ENCODE measurements at places on chromosomes 1 and 21. TPM values are rescaled to one million over a fixed set of nuclear protein-coding genes. Genes with fewer than 3 reads are reported as not detected.
A peak's percentile ranks its signal among the peaks of the same experiment; 100 is the strongest.

DNA sequence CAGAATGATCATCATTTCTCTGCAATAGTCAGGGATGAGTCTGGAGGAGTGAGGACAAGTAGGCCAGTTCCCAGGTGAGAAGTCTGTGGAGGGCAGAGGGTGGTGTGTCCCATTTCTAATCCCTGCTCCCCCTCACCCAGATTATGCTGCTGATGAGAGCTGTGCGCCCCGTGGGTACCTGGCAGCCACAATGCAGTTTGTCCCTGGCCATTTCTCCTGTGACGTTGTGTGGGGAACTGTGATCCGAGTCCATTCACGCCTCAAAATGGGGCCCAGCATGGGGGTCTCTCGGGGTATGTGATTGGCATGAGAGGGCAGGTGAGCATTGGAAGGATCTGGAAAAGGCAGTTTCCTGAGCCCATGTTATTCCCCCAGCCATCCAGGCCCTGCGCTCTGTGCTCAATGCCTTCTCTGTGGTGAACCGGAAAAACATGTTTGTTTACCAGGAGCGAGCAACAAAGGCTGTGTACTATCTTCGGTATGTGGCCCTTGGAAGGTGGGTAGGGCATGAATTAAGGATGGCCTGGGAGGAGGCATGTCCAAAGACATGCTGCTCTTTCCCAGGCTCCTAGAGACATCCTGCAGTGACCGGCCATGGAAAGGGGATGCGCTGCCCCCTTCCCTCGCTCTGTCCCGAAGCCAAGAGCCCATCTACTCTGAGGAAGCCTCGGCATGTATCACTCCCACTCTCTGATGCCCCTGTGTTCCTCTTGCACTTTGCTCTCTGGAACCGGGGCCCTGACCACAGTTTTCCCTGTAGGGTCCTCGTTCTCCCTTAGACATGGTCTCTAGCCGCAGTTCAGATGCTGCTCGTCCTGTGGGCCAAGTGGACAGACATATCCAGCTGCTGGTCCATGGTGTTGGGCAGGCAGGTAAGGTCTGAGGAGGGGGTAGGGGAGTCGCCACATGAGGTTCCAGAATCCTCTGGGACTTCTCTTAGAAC is 16.4 kb downstream of the HYI start:
- H3K27ac ChIP-seq = no peak overlapping the region
- no peak for DNase-seq
- H3K27me3 ChIP-seq = no peaks in the 10 kb centered on the region
- H3K4me1 ChIP-seq = no peaks in the 10 kb centered on the region
- no peaks in the 10 kb centered on the region for H3K36me3 ChIP-seq

- no peaks in the 10 kb centered on the region for H3K4me1 ChIP-seq
- no peaks in the 10 kb centered on the region for H3K27me3 ChIP-seq
- no peak for DNase-seq
- no peak overlapping the region for H3K27ac ChIP-seq
- no peak overlapping the region for H3K4me3 ChIP-seq
These were observed 48.4 kb downstream of the B3GALNT2 start for GRCh38 chr1:235455823-235456222.

Gene ESPN
- total RNA-seq = 17.3 TPM

- H3K4me1 ChIP-seq = no peaks in the 10 kb centered on the region
- no peaks in the 10 kb centered on the region for H3K27me3 ChIP-seq
- H3K27ac ChIP-seq = no peak overlapping the region
- H3K36me3 ChIP-seq = no peaks in the 10 kb centered on the region
These were observed 14.5 kb upstream of the RBM15 start for GRCh38 chr1:110324667-110325066.

Gene TNFRSF1B
- 65.9 TPM for total RNA-seq

Gene HAO2
- not detected for total RNA-seq

DNA sequence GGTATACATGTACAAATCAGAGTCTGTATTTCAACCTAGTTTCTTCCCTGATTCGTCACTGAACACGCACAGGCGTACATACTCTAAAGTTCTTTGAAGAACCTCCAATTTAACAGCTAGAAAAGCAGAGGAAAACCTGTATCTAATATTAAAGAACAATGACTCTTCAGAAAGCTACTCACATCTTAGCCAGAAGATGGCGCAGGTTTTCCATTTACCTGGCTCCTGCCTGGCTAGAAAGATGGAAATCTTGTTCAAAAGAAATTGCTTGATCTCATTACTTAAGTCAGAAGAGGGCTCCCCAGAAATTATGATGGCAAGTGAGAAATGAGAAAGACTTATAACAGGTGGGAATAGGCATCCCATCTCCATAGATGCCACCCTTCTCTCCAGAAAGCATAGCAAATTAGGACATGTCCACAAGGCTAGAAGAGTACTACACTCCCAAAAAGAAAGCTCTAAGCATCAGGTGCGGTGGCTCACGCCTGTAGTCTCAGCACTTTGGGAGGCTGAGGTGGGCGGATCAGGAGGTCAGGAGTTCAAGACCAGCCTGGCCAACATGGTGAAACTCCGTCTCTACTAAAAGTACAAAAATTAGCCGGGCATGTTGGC is 19.0 kb upstream of the L1TD1 start:
- no peak overlapping the region for H3K27ac ChIP-seq
- peak; percentile 51 for DNase-seq
- no peaks in the 10 kb centered on the region for H3K36me3 ChIP-seq
- no peak overlapping the region for H3K4me3 ChIP-seq
- H3K27me3 ChIP-seq = no peaks in the 10 kb centered on the region

Gene RNF186
- 12.7 TPM for total RNA-seq

- DNase-seq = no peak
- no peak overlapping the region for H3K27ac ChIP-seq
- no peaks in the 10 kb centered on the region for H3K4me1 ChIP-seq
- H3K36me3 ChIP-seq = no peaks in the 10 kb centered on the region
These were observed 20.9 kb downstream of the GREM2 start for GRCh38 chr1:240591078-240591477.

Gene VCAM1
- 0.88 TPM for total RNA-seq

Gene KRTAP13-1
- not detected for total RNA-seq

Gene S100B
- total RNA-seq = 3.4 TPM

DNA sequence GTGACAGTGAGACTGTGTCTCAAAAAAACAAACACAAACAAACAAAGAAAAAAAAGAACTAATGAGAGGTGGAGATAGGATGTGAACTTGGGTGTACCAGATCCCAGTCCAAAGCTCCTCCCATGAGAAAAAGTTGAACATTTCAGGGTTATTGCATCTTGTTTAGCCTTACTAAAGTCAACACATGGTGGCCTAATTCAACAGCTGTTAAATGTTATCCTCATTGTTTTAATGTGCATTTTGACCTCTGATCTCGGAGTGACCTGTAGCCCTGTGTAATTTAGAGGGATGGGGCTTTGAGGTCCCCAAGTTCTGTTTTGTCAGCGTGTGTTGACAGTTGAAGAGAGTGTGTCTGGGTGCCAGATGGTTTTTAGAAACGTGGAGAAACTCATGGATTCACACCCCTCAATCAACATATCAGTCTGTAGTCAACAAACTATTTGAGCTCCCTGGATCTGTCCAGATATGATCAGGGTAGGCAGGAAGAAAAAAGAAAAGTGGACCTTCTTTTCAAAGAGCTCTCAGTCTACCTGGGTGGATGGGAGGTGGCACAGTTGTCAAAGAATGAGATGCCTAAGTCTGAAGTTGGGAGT is 34.7 kb downstream of the PTPRU start:
- no peak overlapping the region for H3K27ac ChIP-seq
- H3K4me1 ChIP-seq = no peaks in the 10 kb centered on the region
- no peak for DNase-seq
- no peaks in the 10 kb centered on the region for H3K27me3 ChIP-seq

DNA sequence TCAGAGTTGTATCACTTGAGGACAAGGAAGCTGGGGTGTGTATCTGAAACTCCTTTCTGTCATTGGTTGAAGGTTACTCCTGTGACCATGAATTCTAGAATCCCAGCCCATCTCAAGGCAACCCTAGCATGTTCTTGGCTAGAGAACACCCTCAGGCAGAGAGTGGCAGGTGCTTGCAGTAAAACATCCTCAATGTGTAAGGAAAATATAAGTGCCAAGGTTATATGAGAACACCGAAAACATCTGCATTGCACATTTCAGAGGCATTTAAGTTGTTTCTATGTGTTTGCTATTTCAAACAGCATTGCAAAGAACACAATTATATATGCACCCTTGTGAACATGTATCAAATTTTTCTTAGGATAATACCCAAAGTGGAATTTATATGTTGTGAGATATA is 471.9 kb downstream of the USP25 start:
- no peaks in the 10 kb centered on the region for H3K4me1 ChIP-seq
- H3K27me3 ChIP-seq = no peaks in the 10 kb centered on the region
- DNase-seq = no peak
- H3K4me3 ChIP-seq = no peak overlapping the region

GRCh38 chr1:47495176-47495713 is 57.4 kb downstream of the FOXD2 start:
- H3K4me1 ChIP-seq = no peaks in the 10 kb centered on the region
- no peak overlapping the region for H3K4me3 ChIP-seq
- no peak for DNase-seq
- no peak overlapping the region for H3K27ac ChIP-seq
- H3K36me3 ChIP-seq = no peaks in the 10 kb centered on the region

- peaks cover 26% of the 10 kb centered on the region for H3K4me1 ChIP-seq
- no peaks in the 10 kb centered on the region for H3K36me3 ChIP-seq
- no peak overlapping the region for H3K4me3 ChIP-seq
- H3K27ac ChIP-seq = no peak overlapping the region
- H3K27me3 ChIP-seq = no peaks in the 10 kb centered on the region
- DNase-seq = no peak
These were observed 45.6 kb downstream of the ENAH start for GRCh38 chr1:225607355-225607754.

Gene USH2A
- total RNA-seq = not detected

DNA sequence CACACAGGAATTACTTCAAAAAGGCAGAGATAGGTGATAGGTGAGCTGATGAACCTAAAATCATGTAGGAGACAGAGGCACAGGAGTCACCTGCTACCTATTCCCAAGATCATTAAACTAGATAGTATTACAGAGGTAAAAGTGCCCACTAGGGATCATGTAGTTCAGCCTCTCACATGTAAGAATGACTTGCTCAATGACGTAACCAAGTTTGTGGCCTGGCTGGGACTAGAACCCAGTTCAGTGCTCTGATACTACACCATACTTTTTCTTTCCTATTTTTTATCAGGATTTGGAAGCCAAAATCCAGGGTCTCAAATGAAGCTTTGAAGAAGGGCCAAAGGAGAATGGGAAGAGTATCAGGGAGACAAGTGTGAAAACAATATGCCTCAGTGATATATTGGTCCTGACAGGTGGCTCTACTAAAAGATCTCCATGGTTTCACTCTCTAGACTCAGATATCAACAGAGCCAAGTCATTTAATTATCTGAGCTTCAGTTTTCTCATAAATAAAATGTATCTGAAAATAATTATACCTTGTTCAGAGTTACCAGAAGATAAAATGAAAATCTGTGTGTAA is 87.3 kb upstream of the SLFNL1 start:
- peak overlapping the region; percentile 79 for H3K27ac ChIP-seq
- no peak overlapping the region for H3K4me3 ChIP-seq

GRCh38 chr1:229643996-229644745 is 18.1 kb downstream of the URB2 start:
- H3K4me1 ChIP-seq = no peaks in the 10 kb centered on the region
- no peak overlapping the region for H3K4me3 ChIP-seq

DNA sequence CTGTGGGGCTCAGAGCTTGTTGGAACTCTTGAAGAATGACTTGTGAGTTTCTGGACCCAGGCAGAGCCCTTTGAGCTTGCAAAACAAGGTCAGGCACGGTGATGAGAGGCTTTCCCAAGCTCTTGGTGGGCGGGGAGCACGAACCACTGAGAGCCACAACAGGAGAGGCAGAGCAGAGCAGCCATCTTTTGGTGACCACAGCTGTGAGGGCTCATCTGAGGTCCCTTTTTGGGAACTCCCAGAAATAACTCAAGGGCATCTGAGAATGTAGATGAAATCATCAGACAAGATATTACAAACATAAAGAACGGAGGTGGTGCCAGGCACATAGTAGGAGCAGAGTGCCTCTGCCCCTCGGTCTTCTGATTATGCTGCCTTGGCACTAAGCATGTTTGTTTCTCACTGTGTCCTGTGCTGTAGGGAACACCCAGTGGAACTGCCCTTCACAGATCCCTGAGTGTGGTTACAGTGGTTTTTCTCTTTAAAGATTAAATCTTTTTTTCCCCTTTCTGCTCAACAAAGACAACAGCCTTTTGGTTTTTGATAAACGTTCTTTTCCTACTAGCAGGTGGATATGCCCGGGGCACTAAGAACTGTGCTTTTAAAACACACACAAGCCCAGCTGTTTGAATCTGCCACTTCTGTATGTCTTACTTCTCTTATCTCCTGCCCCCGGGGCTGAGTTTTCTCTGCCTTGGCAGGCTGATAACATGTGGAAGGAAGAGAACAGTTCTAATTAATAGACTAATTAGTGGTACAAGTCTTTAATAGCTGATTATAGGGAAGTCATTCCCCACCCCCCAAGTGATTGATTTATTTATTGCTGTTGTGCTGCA is 37.7 kb downstream of the CD34 start:
- H3K4me3 ChIP-seq = no peak overlapping the region
- H3K4me1 ChIP-seq = peaks cover 17% of the 10 kb centered on the region
- H3K27ac ChIP-seq = no peak overlapping the region
- no peaks in the 10 kb centered on the region for H3K36me3 ChIP-seq

Gene AK5
- not detected for total RNA-seq

Gene HMCN1
- total RNA-seq = 11.6 TPM

DNA sequence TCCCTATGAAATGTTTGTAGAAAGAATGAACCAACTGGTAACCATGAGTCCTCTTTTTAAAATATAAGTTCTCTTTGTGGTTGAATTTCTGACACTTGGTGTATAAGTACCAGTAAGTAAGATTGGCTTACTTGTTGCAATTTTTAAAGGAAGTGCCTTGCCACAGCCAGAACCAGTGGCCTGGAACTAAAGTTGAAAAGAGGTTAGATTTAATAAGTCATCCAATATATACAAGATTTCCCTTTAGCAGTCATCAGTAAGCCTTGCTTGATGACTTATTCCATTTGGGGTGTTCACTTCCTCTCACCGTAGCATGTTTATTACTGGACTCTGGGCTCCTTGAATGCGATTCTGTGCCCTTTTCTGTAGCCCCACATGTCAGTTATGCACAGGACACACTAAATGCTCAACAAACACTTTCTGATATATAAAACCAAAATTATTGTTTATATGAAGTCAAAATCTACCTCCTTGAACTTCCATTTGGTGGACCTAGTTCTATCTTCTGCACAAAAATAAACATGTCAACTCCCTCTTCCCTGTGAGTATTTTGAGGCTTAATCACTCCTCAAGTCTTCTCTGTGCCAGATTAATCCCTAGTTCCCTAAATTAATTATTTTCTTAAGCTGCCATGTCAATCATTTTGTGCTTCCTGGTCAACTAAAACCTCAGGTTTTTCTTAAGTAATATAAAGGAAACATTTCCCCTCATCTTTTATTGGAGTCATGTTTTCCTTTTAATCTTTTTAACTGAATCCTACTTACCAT is 218.1 kb downstream of the ST6GALNAC3 start:
- H3K4me3 ChIP-seq = no peak overlapping the region
- peaks cover 5% of the 10 kb centered on the region for H3K4me1 ChIP-seq
- H3K36me3 ChIP-seq = no peaks in the 10 kb centered on the region
- H3K27me3 ChIP-seq = no peaks in the 10 kb centered on the region

DNA sequence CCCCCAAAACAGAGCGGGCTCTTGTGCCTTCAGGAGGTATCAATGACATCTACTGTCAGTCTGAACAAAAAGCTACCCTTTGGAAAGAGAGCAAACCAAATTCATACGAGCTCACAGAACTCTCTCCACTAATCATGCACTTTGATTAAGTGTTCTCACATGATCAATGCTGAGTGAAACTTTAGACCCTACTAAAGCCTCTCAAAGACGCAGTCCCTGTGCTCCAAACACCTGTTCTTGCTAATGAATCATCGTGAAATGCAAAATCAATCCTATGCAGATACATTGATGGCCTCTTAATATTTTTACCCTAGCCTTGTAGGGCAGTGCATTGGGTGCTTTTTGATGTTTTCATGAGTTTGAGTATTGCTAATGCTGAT is 113.4 kb downstream of the ZBTB18 start:
- H3K27ac ChIP-seq = no peak overlapping the region
- H3K4me3 ChIP-seq = no peak overlapping the region
- no peaks in the 10 kb centered on the region for H3K27me3 ChIP-seq
- no peaks in the 10 kb centered on the region for H3K4me1 ChIP-seq
- H3K36me3 ChIP-seq = no peaks in the 10 kb centered on the region
